ENCODE measurements at places on chromosomes 5 and 9. TPM values are rescaled to one million over a fixed set of nuclear protein-coding genes. Genes with fewer than 3 reads are reported as not detected.

Gene ADAMTS12
- 1.2 TPM for total RNA-seq

Gene ZNF879
- total RNA-seq, result 2.6 TPM

- DNase-seq, result no peak
Measured at GRCh38 chr5:169429044-169429443, 128.1 kb upstream of the SLIT3 start.

DNA sequence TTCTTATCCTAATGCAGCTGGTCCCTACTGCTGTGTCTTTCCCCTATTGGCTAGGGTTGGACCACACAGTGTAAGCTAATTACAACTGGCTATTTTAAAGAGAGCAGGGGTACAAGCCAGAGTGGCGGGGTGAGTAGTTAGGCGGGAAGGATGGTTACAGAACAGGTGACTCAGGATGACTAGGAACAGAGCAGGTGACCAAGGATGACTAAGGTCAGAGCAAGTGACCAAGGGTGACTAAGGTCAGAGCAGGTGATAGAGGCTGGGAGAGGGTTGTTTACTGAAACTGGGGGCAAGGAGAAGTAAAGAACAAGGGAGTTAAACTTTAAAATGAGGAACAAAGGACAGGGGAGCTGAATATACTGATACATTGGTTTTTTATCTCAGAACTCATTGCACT is 125.4 kb downstream of the PTTG1 start:
- no peak for DNase-seq

DNA sequence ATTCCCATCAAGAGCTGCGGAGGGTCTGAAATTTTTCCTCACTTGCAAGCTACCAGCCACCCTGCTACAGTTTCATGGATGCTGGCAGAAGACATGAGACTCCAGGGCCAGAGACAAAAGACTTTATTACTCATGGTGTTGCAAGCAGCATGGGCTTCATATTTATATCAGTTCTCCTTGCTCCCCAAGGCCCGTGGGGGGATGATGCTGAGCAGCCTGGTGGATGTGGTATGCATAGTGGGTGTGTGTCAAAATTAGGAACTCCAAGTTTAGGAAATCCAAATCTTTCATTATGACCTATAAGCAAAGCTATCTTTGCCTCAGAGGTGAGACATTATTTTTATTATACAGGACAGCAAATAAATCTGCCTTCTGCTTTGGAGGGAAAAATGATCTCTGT is 105.7 kb upstream of the ALDH1B1 start:
- DNase-seq, result no peak

Data from dermis microvascular lymphatic vessel endothelial cell (primary cell).